ENCODE measurements at places on chromosomes 5 and 9. TPM values are rescaled to one million over a fixed set of nuclear protein-coding genes. Genes with fewer than 3 reads are reported as not detected.
A peak's percentile ranks its signal among the peaks of the same experiment; 100 is the strongest.

GRCh38 chr5:35540002-35540401, 77.7 kb upstream of the SPEF2 start:
- no peak for DNase-seq

GRCh38 chr5:159616952-159617351, 286.7 kb upstream of the IL12B start:
- DNase-seq = no peak

DNA sequence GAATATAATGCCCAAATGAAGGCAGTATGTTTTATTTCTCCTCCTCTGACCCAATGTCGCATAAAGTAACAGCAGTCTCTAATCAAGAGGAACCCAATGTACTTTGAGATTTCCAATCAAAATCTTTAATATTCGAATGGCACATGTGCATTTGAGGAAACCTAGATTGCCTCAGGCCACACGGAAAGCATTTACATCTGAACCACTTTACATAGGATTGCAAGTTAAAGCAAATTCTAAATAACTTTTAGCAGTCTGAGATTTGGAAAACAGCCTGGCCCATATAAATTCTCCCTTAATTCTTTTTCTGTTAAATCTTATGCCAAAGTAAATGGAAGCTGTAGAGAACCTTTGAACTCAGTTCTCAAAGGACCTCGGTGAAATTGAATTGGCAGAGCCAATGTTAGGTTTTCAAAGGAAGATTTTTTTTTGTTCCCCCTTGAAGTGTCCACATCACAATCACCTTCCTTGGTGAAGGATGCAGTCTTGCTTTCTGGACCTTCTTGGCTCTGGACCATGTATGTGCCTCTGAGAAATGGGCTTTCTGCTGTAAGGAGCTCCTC, 57.3 kb downstream of the SNCAIP start:
- DNase-seq = no peak

DNA sequence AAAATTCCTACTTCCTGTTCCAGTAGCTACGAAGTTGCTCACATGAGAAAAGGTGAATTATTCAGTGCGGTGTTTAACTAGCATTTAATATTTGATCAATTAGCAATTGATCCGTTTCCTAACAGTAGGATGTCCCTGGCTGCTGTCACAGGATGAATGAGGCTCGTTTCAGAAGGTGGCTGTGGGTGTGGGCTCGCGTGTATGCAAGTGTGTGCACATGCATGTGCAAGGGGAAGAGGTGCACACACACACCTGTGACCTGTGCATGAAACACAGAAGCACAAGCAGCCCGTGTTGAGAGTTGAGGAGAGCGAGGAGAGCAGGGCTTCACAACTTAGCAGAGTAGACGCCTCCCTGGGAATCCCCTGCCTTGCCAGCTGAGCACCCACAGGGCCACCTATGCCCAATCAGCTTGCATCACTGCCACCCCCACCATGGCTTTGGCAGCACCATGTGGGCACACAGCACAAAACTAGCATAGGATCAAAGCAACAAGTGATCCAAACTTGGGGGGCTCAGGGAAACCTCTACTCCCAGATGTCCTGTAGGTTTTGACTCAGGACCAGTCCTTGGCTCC, 107.2 kb downstream of the C5orf15 start:
- no peak for DNase-seq

DNA sequence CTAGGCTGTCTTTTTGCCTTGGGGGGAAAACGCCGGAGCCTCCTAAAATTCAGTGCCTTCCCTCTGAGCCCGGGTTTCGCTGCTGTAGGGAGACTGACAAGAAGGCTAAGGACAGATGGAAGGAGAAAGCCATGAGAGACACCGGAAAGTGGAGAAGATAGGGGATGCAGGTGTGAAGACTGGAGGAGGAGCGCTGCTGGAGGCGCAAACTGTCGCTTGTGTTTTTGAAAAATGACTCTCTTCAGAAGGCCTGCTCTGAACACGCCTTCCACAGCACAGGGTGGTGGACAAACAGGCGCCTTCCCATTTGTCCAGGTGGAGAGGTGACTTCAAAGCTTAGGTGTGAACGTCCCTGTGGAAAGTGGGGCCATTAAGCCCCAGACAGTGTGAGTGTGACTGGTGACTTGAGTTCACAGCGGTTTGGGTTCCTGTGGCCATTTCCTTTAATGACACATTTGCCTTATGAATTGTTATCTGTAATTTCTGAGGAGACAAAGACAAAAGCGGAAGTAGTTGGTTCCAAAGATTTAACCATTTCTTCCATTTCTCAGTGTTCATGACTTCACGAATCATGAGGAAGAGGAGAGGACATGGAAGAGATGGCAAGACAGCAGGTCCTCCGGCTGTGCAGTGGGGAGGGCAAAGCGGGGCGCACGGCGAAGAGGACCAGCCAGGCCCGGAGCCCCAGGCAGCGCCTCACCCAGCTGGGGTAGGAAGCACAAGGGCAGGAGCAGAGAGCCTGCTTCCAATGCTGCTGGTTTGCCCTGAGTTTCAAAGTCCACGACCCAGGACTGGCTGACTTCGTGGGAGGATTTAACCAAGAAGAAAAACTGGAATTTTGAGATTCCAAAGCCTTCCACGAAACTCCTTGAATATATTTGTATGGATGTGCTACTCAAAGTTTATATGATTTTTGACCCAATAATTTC, 27.8 kb upstream of the SEMA4D start:
- DNase-seq = peak; percentile 72

AK6 gene
- 4.0 TPM for total RNA-seq
